ENCODE measurements at places on chromosomes 12 and 14. TPM values are rescaled to one million over a fixed set of nuclear protein-coding genes. Genes with fewer than 3 reads are reported as not detected.

DNA sequence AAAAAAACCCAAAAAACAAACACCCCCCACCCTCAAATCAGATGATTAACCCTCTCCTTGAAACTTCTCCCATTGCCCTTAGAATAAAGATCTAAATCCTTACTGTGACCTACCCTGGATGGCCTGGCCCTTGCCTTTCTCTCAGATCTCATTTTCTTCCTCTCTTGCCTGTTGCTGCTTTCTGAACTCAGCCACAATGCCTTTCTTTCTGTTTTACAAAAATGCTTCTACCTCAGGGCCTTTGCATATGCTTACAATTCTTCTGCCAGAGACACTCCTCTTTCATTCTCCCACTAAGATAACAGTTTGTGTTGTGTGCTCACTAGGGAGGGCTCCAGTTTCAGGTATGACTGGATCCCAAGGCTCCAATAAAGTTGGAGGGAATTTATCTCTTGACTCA is 108.3 kb downstream of the PTPN11 start:
- DNase-seq = no peak

CD63 gene
- 1,955 TPM for polyA plus RNA-seq

DNA sequence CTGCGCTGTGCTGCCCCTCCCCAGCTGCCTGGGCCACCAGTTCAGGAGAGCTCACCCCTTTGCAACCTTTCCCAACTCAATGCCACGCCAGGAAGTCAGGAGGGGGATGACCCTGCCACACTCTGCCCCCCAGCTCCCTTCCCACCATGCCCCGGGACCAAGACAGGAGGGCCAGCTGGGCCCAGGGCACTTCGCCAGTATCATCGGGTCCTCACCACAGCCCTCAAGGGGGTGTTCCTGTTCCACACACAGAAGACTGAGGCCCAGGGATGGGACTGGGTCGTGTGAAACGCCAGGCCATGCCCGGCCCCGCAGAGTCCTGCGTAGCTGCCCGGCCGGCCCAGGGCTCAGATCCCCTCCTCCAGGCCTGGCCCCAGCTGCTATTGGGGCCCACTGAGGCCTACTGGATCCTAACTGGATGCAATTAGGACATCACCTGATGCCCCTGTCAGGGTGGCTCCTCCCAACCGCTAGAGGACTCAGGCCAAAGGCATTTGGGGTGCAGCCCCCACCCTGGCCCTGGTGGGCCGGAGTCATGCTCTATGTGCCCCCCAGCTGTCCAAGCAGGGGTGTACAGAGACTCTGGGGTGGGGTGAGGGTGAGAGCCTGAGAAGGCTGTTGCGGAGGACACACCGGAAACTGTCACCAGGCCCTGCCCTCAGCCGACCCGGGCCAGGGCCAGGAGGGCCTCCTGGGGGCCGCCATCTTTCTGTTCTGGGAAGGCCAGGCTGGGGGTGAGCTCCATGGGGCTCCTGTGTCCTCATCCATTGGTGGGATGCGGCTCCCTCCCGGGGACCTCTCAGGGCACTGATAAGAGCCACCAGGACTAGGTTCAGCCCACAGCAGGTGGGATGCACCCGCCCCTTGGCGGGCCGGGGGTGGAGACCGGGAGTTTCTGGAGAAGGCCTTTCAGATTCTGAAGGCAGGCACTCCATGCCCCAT is 29.3 kb upstream of the ANKRD9 start:
- DNase-seq = no peak

GRCh38 chr12:1493781-1494565 is 100.4 kb downstream of the FBXL14 start:
- DNase-seq = no peak

GRCh38 chr14:99363616-99364290 is 91.8 kb upstream of the BCL11B start:
- no peak for DNase-seq
